ENCODE measurements at places on chromosomes 2 and 18.

GRCh38 chr2:146806364-146807005 is 1038.3 kb upstream of the ACVR2A start:
- DNase-seq = no peak

- no peak for DNase-seq
Observed at GRCh38 chr2:179886-180285, 83.9 kb downstream of the SH3YL1 start.

DNA sequence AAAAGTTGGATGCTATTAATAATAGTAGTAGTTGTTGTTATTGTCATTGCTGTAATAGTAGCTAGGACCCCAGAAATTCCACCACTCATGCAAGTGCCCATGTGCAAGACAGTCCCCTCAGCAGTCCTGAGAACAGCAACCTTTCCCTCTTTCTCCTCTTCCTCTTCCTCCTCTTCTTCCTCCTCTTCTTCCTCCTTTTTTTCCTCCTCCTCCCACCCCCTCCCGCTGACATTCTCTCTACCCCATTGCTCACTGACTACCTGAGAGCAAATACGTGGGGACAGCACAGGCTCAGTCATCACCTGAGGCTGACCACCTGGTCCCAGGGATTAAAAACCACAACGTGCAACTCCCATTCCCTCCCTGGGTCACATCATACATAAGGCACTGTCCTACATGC is 41.8 kb downstream of the SMAD7 start:
- DNase-seq = no peak

GRCh38 chr2:10584843-10585475 is 104.8 kb downstream of the NOL10 start:
- DNase-seq = no peak

GRCh38 chr2:231904161-231904611 is 22.0 kb downstream of the NPPC start:
- no peak for DNase-seq

DNA sequence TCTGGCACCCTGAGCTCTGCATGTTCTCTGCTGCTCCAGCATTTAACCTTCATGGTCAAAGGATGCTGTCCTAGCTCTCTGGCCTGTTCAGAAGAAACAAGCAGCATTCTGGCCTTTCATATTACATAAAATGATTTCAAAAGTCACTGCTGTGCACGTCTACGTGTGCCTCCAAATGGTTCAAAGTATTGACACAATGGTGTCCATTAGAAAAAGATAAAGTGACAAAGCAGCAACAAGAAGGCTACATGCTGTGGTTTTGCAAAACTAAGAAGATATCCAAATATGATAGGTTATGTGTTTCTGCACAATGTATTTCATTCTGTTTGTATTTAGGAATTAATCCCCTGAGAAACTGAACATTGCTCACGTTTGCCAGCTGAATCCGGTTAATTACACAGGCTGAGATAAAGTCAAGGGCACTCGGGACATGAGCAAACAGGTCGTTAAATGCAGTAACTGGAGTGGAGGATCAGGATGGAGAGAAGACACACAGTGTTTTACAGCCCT is 258.5 kb downstream of the DOK6 start:
- DNase-seq = no peak

- DNase-seq = no peak
Observed at GRCh38 chr2:145088756-145089155, 568.8 kb upstream of the ZEB2 start.

- no peak for DNase-seq
Observed at GRCh38 chr2:224449212-224450147, 47.6 kb upstream of the FAM124B start.

- DNase-seq = no peak
Observed at GRCh38 chr2:100253786-100254185, 68.5 kb downstream of the LONRF2 start.

- DNase-seq = no peak
Observed at GRCh38 chr2:207512356-207512755, 17.4 kb upstream of the CREB1 start.

DNA sequence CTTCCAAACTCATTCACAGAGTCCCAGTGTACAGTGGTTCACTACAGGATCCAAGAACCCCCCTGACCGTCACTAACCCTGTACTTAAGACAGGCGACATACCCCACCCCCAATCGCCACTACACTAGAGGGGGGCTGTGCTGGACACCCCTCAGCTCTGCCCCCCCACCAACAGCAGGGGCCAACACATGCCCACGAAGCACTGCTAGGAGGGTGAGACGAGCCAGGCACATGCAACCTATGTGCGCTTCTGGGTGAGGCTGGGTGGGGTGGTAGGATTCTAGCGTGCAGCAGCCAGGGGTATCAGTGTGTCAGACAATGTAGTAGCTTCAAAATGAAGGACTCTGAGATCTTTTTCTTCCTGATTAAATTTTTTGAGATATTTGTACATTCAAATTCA is 67.8 kb downstream of the UXS1 start:
- no peak for DNase-seq

GRCh38 chr2:60350791-60351190 is 202.7 kb downstream of the BCL11A start:
- no peak for DNase-seq

DNA sequence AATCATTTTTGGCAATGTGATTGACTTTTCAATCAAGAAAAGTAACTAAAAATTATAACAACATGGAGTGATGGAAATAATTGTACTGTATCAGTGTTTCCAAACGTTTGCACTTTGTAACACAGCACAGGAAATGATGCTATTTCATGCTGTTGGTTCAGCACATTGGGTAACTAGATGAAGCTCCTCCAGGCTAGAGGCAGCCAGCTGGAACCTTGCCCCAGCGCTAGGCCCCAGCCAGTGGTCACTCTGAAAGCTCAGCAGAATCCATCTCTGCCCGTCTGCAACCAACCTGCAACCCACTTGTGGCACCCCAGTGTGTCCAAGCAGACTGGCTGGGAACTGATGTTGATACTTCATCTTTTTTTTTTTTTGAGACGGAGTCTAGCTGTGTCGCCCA is 15.3 kb downstream of the UNC50 start:
- DNase-seq = no peak

- DNase-seq = no peak
Observed at GRCh38 chr18:31049189-31049588, 6.6 kb upstream of the DSC3 start.

- no peak for DNase-seq
Observed at GRCh38 chr2:241886840-241887447, 17.4 kb downstream of the RTP5 start.

DNA sequence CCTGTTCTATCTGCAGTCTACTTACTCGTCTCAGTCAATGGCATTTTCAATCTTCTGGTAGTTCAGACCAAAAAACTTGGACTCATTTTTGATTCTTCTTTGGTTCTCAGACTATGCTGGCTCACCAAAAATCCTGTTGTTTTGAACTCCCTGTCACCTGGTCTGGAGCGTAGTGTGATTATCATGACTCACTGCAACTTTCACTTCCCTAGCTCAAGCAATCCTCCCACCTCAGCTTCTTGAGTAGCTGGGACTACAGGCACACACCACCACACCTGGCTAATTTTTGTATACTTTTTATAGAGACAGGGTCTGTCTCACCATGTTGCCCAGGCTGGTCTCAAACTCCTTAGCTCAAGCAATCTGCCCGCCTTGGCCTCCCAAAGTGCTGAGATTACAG is 163.3 kb upstream of the CDH7 start:
- DNase-seq = no peak

GRCh38 chr2:33059471-33060156 is 112.9 kb downstream of the LTBP1 start:
- no peak for DNase-seq

All from activated naive CD4-positive, alpha-beta T cell (primary cell).